Mesothelial cell of epicardium (in vitro differentiated cells): ENCODE measurements at places on chromosomes 4 and X. TPM values are rescaled to one million over a fixed set of nuclear protein-coding genes. Genes with fewer than 3 reads are reported as not detected.

CWH43 gene
- not detected in 3 replicates for total RNA-seq

PPP1R2C gene
- not detected in 3 replicates for total RNA-seq

CXorf49 gene
- total RNA-seq, result not detected in 3 replicates

UNC5C gene
- 76.7 to 77.9 TPM (median 77.1 TPM) in 3 replicates for total RNA-seq

SMIM31 gene
- not detected in 3 replicates for total RNA-seq

CSAG1 gene
- total RNA-seq, result not detected in 3 replicates

COX7B2 gene
- not detected in 3 replicates for total RNA-seq

TACR3 gene
- 0.07 TPM in 1 of 3 replicates, not detected in the others for total RNA-seq

PCDH11X gene
- total RNA-seq, result 9.8 to 13.5 TPM (median 12.5 TPM) in 3 replicates

MAGEA6 gene
- total RNA-seq, result not detected in 3 replicates

NXF2 gene
- total RNA-seq, result not detected in 3 replicates

PRDM5 gene
- total RNA-seq, result 23.6 to 30.2 TPM (median 29.1 TPM) in 3 replicates

NDUFA1 gene
- 54.7 to 57.4 TPM (median 57.3 TPM) in 3 replicates for total RNA-seq

GAR1 gene
- 25.6 to 29.5 TPM (median 27.8 TPM) in 3 replicates for total RNA-seq

SLC9B1 gene
- 3.2 to 4.7 TPM (median 4.5 TPM) in 3 replicates for total RNA-seq

GAGE1 gene
- not detected in 3 replicates for total RNA-seq

PITX2 gene
- 88.7 to 99.3 TPM (median 95.5 TPM) in 3 replicates for total RNA-seq

VSIG4 gene
- total RNA-seq, result not detected in 3 replicates

PPP4R3C gene
- total RNA-seq, result not detected in 3 replicates

DOK7 gene
- total RNA-seq, result 4.0 to 4.8 TPM (median 4.5 TPM) in 3 replicates

TRAM1L1 gene
- 9.7 to 10.6 TPM (median 10.4 TPM) in 3 replicates for total RNA-seq

TMPRSS11A gene
- total RNA-seq, result 1.6 to 1.8 TPM (median 1.8 TPM) in 3 replicates

ODAM gene
- 2.8 to 3.2 TPM (median 3.1 TPM) in 3 replicates for total RNA-seq

AMTN gene
- total RNA-seq, result not detected in 3 replicates

AFM gene
- total RNA-seq, result not detected in 3 replicates

ASB9 gene
- 1.3 to 2.1 TPM (median 1.3 TPM) in 3 replicates for total RNA-seq

PWWP3B gene
- 3.9 to 4.1 TPM (median 4.0 TPM) in 3 replicates for total RNA-seq

SPACA5B gene
- total RNA-seq, result not detected in 3 replicates

CXCL1 gene
- 0.47 to 0.77 TPM (median 0.74 TPM) in 3 replicates for total RNA-seq

TCEAL6 gene
- total RNA-seq, result not detected in 3 replicates

MAOA gene
- 0.51 to 1.1 TPM (median 0.63 TPM) in 3 replicates for total RNA-seq

HSD17B13 gene
- total RNA-seq, result 0.16 to 0.20 TPM (median 0.18 TPM) in 3 replicates

GPR82 gene
- not detected in 3 replicates for total RNA-seq

SHROOM4 gene
- 15.1 to 15.4 TPM (median 15.4 TPM) in 3 replicates for total RNA-seq

NKX6-1 gene
- total RNA-seq, result not detected in 3 replicates

PTPN13 gene
- total RNA-seq, result 42.9 to 45.4 TPM (median 44.3 TPM) in 3 replicates

ZFP92 gene
- 1.3 to 1.4 TPM (median 1.3 TPM) in 3 replicates for total RNA-seq

HSFX3 gene
- total RNA-seq, result not detected in 3 replicates

HMGB3 gene
- total RNA-seq, result 102 to 103 TPM (median 103 TPM) in 3 replicates

SLC10A4 gene
- 9.9 to 11.2 TPM (median 10.1 TPM) in 3 replicates for total RNA-seq

CXCL8 gene
- 8.8 to 9.5 TPM (median 8.9 TPM) in 3 replicates for total RNA-seq

PABPC5 gene
- 6.8 to 8.4 TPM (median 7.4 TPM) in 3 replicates for total RNA-seq

NFKB1 gene
- total RNA-seq, result 25.7 to 30.9 TPM (median 26.7 TPM) in 3 replicates

ZFP42 gene
- 16.6 to 18.9 TPM (median 17.5 TPM) in 3 replicates for total RNA-seq

TRIM61 gene
- total RNA-seq, result 1.6 to 2.4 TPM (median 2.2 TPM) in 3 replicates

ZNF275 gene
- 16.0 to 17.6 TPM (median 17.5 TPM) in 3 replicates for total RNA-seq

ZNF711 gene
- 54.1 to 55.1 TPM (median 54.2 TPM) in 3 replicates for total RNA-seq

RENBP gene
- total RNA-seq, result 7.2 to 8.5 TPM (median 7.2 TPM) in 3 replicates

POLN gene
- 3.7 to 5.8 TPM (median 4.5 TPM) in 3 replicates for total RNA-seq
